NCI-H2029 treated with DMSO at 0.1 percent for 48 hours (cell line): ENCODE measurements at places on chromosomes 1 and 21.

- no peak for DNase-seq
These were observed 812.8 kb upstream of the BRINP3 start for GRCh38 chr1:191290441-191290840.

GRCh38 chr1:208868554-208868953 is 624.4 kb upstream of the PLXNA2 start:
- no peak for DNase-seq

DNA sequence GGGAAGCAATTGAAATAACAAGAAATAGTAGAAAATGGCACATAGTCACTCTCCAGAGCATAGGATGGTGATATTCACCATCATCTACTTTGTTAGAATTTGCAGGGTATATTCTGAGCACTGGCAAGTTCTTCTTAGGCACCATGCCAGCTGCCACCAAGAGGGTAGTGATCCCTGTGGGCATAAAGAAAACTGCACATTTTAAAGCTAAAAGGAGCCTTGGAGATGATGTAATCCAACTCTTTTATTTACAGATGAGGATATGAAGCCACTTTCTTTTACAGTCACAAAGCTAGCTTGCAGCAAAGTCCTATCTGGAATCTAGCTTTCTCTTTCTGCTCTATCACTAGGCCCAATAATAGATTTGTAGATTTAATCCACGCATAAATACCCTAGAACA is 69.0 kb downstream of the PTGER3 start:
- DNase-seq, result no peak

DNA sequence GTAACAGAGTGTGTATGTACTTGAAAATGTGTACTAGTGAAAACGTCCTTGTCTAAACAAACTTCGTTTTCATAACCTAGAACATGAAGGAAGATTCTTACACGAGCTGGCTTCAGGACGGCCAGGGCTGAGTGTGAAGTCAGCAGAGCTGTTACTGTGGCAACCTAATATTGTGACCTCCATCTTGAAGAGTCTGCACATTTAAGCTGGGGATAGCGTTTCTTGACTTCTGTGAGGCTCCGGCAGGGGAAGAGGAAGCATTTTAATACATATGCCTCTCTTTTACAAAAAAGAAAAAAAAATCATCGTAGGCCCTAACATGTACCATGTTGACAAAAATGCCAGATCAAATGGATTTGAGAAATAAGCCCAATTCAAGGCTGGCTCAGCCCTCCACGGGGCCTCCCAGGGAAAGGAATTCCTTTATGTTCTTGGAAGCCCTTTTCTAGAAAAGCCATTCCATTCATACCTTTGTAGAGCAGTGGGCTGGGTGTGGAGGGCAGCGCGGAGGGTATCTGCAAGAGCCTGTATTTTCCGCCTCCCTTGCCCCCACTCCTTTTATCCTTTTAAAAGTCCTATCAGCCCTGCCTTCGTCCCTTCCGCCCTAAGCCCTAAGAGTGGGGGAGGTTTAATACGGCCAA is 51.1 kb downstream of the SIM2 start:
- DNase-seq, result no peak

DNA sequence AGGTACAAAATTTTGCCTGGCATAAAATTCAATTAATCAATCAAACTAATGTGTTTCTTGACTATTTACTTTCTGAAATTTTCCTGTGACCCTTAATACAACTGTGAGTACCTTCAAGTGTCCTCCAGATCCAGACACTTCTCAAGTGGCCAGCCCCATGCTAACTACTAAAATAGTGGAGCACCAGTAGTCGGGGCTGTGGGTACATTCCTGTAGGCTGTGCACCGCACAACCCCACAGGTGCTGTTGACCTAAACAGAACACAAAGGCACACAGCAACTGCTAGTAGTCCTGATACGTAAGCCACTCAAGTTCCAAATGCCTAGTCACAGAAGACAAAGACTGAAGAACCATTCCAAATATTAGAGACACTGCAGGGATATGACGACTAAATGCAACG is 36.6 kb downstream of the TMEM50B start:
- peak; percentile 92 for DNase-seq

DNA sequence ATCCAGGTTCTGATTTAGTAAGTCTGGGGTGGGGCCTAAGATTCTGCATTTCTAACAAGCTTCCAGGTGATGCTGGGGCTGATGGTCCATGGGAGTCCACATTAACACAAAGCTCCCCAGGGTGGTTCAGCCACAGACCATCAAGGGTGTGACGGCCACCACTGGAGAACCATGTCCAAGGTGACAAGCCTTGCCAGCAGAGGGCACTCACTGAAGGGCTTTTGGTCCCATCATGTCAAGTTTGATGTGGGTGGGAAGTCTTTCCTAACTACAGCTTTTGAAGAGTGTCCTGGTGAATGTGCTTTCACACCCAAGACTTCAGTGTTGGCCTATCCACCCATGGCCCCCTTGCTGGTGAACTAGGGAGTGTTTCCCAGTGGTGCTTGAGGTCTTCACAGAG is 67.1 kb downstream of the UBE2T start:
- DNase-seq, result peak; percentile 2

DNA sequence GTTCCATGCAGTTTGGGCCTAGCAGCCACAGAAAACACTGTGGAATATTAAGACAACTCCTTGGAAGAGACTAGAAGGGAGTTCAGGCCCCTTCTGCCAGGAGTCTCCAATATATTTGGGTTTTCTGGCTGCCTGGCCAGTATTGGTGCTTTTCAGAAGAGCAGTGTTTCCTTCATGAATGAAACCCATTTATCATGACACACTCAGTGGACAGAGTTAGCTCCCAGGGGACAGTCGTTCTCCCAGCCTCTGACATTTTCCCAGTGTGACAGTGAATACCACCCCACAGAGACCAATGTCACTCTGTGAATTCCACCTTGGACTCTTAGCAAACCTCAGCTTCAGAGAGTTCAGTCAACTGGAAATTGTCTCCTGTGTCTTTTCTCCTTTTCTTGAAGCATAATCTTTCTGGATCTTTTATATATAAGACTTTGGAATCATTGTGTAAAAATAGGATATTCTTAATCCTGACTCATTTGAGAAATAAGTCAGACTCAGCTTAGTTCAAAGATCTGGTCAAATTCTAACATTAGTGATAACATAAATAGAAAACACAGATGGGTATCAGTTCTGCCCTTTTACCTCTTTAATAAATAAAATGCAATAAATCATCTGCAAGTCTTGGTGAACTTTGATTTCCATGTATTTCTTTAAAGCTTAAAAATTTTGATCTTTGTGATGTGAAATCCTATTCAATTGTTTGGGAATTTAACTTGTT is 40.4 kb downstream of the GNG12 start:
- DNase-seq, result no peak

- DNase-seq, result no peak
These were observed 22.9 kb upstream of the VPS13D start for GRCh38 chr1:12206792-12207424.

DNA sequence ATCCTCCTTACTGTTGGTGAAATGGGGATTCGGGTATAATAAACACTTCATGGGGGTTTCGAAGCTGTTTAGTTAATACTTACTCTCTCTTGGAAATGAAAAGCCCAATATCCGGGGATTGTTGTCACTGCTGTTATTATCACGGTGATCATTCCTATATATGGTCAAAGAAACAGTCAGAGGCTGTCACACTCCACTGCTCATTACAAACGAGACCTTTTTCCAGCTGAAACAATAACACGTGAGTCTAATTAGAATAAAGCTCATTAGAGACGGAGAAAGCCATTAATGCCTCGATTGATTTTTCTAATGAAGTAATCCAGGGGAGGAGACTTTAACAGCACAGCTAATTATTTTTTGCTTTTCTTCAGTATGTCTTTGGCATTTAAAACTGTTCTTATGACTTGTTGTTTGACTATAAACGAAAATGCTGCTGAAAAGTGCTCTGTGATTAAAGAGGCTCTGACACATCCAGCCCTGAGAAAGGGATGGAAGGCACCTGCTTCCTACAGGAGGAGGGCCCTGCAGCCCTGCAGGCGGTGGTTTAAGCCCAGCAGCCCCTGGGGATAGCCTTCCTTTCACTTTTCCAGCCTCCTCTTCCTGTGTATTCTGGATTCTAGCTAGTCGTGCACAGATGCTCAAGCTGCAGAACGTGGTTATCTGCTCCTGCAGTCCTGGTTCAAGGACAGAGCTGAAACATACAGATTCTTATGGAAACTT is 143.6 kb downstream of the EDEM3 start:
- DNase-seq, result peak; percentile 0

DNA sequence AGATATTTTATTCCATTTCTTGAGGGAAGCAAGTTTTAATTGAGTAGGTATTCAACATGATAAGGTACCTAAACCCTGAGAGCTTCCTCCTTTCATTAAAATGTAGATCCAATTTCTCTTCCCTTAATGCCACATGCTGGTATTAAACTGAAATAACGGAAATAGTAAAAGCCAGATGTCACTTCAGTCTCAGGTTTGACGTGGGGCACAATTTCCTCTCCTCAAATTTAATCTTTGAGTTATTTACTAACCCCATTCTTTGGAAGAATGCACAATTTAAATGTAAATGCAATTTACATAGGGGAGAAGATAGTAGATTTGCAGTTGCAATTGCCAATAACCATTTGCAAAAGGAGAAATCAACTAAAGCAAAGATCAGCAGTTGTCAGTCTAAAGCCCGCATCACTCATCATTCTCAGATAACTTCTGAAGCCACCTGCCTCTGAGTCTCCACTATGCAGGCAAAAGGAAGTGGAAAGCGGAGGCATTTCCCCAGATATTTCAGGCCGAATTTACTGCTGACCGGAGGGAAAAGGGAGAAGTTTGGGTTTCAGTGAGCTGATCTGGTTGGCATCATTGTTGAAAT is 2.1 kb upstream of the LEMD1 start:
- no peak for DNase-seq

DNA sequence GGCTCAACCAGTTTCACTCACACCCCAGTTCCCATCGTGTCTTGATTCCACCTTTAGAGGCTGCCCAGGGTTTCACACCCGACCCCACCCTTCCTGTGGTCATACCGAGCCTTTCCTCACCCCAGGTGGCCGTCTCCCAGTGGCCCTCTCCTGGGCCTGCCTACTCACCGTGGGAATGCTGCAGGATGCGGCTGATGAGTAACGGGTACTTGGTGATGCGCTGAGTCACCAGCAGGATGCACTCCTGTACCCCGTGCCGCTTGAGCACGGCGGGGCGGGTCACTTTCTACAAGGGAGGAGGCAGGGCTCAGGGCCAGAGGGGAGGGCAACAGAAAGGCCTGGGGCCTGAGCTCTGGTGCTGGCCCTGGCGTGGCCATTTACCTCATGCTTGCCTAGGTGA is 16.4 kb downstream of the ARHGEF2 start:
- DNase-seq, result no peak

DNA sequence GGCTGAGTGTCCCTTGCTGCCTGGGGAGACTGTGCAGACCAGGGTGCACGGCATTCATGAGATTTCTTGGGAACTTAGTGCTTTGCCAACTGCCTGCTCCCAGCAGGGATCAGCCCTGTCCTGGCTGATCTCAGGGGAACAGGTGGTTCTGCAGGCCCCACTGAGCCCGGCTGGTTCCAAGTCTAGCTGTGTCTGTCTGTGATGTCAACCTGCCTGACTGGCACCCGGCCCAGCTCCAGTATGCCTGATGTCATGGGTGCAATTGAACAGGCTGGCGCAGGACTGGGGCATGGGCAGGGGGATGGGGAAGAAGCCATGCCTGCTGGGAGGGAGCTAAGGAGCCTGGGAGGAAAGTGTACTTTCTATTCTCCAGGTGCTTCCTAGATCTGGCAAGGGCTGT is 227.1 kb downstream of the GRIK3 start:
- DNase-seq, result peak; percentile 98

DNA sequence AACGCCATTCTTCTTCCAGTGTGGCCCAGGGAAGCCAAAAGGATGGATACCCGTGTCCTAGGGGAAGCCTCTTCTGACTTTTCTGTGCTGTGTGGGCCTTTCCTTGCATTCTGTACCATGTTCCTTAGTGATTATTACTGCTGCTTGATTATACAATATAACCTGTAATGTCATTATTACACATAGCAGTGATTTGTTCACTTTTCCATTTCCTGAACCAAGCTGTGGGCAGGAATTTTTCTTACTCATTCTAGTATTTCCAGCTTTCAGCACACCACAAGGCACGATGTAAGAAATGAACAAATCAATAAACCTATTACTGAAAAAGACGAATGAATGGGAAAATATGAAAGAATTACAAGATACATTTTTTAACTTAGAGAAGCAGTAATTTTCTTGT is 8.4 kb upstream of the USP33 start:
- DNase-seq, result no peak

GRCh38 chr1:91736715-91737615 is 149.0 kb downstream of the TGFBR3 start:
- DNase-seq, result no peak

DNA sequence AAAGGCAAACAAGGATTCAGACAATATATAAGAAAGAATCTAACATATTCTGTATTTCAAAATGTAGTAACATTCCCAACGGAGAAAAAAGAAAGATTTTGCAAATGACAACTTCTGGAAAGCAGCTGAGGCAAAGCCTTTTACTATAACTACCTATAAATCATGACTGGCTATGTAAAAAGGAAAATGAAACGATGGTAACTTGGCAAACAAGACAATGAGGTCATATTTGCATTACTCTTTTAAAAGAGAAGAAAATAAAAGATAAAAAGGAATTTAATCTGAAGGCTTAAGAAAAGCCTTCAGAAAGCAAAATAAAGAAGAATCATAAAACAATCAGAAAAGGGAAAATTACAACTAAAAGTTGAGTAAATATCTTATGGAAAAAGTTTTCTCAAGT is 25.1 kb upstream of the ASPM start:
- no peak for DNase-seq

DNA sequence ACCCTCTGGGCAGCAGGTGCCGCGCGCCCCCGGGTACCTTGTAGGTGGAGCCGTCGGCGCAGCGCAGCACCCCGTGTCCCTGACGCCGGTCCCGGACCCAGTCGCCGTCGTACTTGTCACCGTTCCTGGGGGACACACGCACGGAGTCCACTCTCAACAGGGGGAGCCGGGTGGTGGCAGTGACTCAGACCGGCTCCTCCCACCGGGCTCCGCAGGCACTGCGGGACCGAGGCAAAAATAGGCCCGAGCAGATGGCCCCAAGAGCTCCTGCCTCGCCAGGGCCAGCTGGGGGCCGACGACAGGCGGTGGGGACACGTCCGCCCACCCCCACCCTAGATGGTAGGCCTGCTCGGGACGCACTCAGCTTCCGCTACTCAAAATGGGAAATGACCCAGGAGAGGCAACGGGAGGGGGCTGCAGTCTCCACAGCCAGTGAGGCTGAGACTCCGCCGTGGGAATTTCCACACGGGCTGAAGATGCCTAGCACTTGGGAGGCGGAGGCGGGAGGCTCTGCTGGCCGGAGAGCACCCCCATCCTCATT is 6.3 kb downstream of the MORN1 start:
- DNase-seq, result no peak
